Muscle of leg (tissue), 16 donors: ENCODE measurements at places on chromosomes 1 and 21. TPM values are rescaled to one million over a fixed set of nuclear protein-coding genes. Genes with fewer than 3 reads are reported as not detected.

DNA sequence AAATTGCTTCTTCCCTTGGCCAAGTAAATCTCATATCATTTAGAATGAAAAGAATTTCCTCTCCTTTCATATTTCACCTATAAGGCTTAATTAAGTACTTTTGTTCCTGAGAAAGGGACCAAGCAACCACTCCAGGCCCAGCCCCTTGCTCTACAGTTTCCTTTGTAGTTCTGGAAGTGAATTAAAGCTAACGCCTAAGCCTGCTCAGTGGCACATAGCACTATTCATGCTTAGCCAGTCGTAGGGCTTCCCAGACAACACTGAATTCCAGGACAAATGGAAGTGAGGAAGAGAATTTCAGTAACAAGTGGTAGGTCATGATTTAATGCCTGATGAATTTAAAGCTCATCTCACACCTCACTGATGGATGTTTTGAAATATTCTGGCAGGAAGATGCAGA is 73.3 kb downstream of the RPAP2 start:
- no peak overlapping the region for H3K27ac ChIP-seq
- peaks cover 3% of the 10 kb centered on the region for H3K36me3 ChIP-seq
- DNase-seq, result no peak
- H3K4me3 ChIP-seq, result no peak overlapping the region
- H3K27me3 ChIP-seq, result no peaks in the 10 kb centered on the region

- peaks cover 41% of the 10 kb centered on the region for H3K36me3 ChIP-seq
- DNase-seq, result peak; percentile 99
- peak within 1 kb of the TSS; percentile 62 for H3K4me3 ChIP-seq
- peak within 1 kb of the TSS; percentile 98 for H3K27ac ChIP-seq
Observed at GRCh38 chr1:156212833-156213643, at the start of gene PMF1. Gene PMF1 (plus strand): TSS chr1:156213007. CDS start chr1:156213016, 9 bp downstream.

- no peaks in the 10 kb centered on the region for H3K27me3 ChIP-seq
- peak; percentile 40 for DNase-seq
- no peaks in the 10 kb centered on the region for H3K36me3 ChIP-seq
- H3K4me1 ChIP-seq, result peaks cover 6% of the 10 kb centered on the region
- no peak overlapping the region for H3K4me3 ChIP-seq
Observed at GRCh38 chr1:96365596-96366390, 355.8 kb upstream of the PTBP2 start.

- no peak for DNase-seq
- H3K36me3 ChIP-seq, result no peaks in the 10 kb centered on the region
- H3K27ac ChIP-seq, result no peak overlapping the region
Observed at GRCh38 chr1:216632980-216633379, 90.2 kb downstream of the ESRRG start.

DNA sequence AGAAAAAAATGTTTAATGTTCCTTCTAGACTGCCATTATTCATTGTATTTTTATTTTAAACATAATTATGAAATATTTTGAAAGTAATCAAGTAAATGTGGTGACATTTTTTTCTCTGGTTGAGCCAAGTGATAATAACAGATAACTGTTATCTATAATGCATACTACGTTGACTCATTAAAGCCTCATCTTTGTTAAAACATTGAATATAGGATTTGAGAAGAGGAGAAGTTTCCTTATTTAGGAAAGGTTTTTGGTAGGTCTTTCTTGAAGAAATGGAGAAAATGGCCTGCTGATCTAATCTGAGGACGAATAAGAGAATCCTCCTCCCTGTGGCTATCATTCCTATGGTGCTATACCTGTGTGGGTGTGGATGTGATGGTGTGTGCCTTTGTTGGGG is 89.0 kb downstream of the NFIA start:
- H3K4me1 ChIP-seq, result peaks cover 15% of the 10 kb centered on the region
- H3K27me3 ChIP-seq, result no peaks in the 10 kb centered on the region
- no peak overlapping the region for H3K4me3 ChIP-seq
- H3K27ac ChIP-seq, result peak overlapping the region; percentile 33
- peaks cover 10% of the 10 kb centered on the region for H3K36me3 ChIP-seq

GRCh38 chr1:243917177-243917862 is 67.3 kb upstream of the AKT3 start:
- peaks cover 6% of the 10 kb centered on the region for H3K4me1 ChIP-seq
- peak overlapping the region; percentile 50 for H3K4me3 ChIP-seq
- H3K27me3 ChIP-seq, result peaks cover 26% of the 10 kb centered on the region

The CSMD2 gene
- total RNA-seq, result 0.27 TPM

The MFAP2 gene
- total RNA-seq, result 89.3 TPM

The LRRC71 gene
- 0.53 TPM for total RNA-seq

- H3K4me1 ChIP-seq, result no peaks in the 10 kb centered on the region
- no peak overlapping the region for H3K4me3 ChIP-seq
- H3K36me3 ChIP-seq, result no peaks in the 10 kb centered on the region
- DNase-seq, result no peak
- no peaks in the 10 kb centered on the region for H3K27me3 ChIP-seq
Observed at GRCh38 chr1:96660503-96660902, 61.1 kb upstream of the PTBP2 start.

The COL24A1 gene
- total RNA-seq, result 8.2 TPM

DNA sequence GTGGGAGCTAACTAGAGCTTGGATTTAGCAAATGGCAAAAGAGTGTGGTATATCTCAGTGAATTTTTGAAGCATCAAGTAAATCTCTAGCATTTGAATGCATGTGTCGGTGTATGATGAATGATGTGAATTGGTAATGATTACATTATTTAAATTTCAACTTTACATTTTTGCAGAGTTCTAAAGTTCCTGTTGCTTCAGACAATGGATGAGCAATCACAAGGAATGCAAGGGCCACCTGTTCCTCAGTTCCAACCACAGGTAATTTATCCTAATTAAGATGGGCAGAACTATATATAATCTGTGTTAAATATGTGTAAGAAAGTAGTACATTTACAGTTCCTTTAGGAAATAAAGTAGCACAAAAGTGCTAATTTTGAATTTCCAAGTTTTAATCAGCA is 75.6 kb downstream of the NEK7 start:
- no peak for DNase-seq
- no peak overlapping the region for H3K27ac ChIP-seq
- peaks cover 4% of the 10 kb centered on the region for H3K36me3 ChIP-seq
- H3K4me1 ChIP-seq, result no peaks in the 10 kb centered on the region
- H3K27me3 ChIP-seq, result no peaks in the 10 kb centered on the region
- no peak overlapping the region for H3K4me3 ChIP-seq

GRCh38 chr1:82446236-82446635 is 645.5 kb downstream of the ADGRL2 start:
- H3K27me3 ChIP-seq, result no peaks in the 10 kb centered on the region
- no peak overlapping the region for H3K4me3 ChIP-seq
- DNase-seq, result peak; percentile 16
- H3K27ac ChIP-seq, result no peak overlapping the region
- H3K4me1 ChIP-seq, result no peaks in the 10 kb centered on the region

The OR10Z1 gene
- total RNA-seq, result not detected
